ENCODE measurements at places on chromosomes 11 and 22. TPM values are rescaled to one million over a fixed set of nuclear protein-coding genes. Genes with fewer than 3 reads are reported as not detected.
A peak's percentile ranks its signal among the peaks of the same experiment; 100 is the strongest.

The HEPHL1 gene
- not detected for total RNA-seq

The OR51E2 gene
- total RNA-seq = not detected

The CHST1 gene
- total RNA-seq = not detected

The OR8A1 gene
- not detected for total RNA-seq

The SYT13 gene
- total RNA-seq = not detected

The MYRF gene
- total RNA-seq = 0.97 TPM

The SCUBE1 gene
- 0.07 TPM for total RNA-seq

The HSPB2 gene
- total RNA-seq = not detected

The TREH gene
- total RNA-seq = not detected

The MMP13 gene
- total RNA-seq = not detected

- DNase-seq = no peak
Observed at GRCh38 chr11:35321532-35322317, 97.6 kb downstream of the SLC1A2 start.

- DNase-seq = peak; percentile 22
Observed at GRCh38 chr11:123517559-123518364, 87.7 kb downstream of the GRAMD1B start.

- no peak for DNase-seq
Observed at GRCh38 chr11:9367551-9367950, 16.9 kb upstream of the IPO7 start.

DNA sequence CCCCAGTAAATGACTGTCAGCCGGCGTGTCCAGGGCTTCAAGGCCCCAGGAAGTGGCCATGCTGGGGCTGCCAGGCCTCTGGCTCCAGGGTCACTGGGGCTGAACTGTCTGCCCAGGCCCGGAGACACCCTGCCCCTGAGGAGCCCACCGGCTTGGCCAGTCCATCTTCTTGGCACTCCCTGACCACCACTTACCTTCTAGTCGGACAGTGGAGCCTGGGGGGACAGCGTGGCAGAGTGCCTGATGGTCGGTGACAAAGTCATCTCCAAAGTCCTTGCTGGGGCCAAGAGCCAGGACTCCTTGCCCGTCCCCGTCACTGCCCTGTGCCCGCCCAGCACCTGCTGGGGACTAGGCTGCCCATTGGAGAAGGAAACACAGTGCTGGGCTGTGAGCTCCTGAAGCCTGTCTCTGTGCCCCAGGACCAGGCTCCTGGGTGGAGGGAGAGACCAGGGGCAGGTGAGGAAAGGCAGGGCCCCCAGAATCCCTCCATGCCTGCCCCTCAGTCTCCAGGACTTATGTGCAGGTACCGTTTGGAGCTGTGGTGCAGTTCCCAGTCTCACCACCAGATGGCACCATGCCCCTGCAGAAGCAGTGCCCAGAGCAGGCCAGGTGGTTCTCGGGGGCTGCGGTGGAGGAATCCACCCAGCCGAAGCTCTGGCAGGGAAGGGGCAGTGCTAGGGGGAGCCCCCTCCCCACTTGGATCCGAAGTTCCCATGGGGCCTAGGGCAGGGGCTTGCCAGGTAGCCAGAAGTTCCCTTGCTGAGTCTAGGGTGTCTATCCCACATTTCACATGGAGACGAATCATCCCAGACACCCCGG lies 6.0 kb upstream of the CCDC188 start:
- DNase-seq = peak; percentile 95

GRCh38 chr11:16034074-16034473 lies 322.3 kb downstream of the SOX6 start:
- DNase-seq = no peak

DNA sequence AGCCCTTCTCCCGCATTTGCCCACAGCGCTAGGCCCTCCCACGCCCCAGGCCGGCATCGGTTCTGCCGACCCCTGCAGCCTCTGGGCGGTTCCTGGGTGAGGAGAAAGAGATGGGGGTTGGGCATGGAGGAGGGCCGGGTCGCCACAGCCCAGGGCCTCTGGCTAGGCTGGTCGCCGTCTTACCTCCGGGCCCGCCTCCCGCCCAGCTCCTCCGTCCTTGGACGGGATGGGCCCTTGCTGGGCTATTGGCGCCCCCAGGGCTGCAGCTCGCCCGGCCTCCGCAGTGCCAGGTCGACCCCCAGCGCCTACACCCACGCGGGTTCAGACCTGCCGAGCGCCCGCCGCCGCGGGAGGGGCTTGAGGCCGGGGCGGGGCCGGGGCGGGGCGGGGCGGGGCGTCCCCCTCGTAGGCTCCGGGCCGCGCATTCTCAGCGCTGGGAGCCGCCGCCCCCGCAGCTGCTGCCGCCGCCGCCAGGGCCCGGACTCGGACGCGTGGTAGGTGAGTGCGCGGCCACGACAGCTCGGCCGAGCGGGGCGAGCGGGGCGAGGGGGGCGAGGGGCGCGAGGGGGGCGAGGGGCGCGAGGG lies at the start of gene CD151:
TSS of gene CD151 (plus strand) at position 424 of the 585 bp plus-strand sequence. CDS start 3,118 bp downstream, outside the sequence.
- peak; percentile 66 for DNase-seq

DNA sequence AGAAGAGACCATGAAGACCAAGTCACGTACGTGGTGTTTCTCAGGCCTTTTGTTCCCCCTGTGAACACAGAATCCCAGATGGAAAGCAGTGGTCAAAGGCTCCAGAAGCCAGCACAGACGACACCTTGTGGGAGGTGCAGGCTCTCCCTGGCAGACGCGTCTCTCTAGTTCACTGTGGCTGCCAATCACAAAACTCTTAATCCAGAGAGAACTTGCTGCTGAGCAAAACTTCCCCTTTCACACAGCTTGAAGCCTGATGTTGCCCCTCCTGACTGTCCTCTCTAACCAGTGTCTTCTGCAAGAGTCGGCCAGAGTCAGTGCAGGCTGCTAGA lies 67.1 kb downstream of the PIWIL3 start:
- DNase-seq = no peak

DNA sequence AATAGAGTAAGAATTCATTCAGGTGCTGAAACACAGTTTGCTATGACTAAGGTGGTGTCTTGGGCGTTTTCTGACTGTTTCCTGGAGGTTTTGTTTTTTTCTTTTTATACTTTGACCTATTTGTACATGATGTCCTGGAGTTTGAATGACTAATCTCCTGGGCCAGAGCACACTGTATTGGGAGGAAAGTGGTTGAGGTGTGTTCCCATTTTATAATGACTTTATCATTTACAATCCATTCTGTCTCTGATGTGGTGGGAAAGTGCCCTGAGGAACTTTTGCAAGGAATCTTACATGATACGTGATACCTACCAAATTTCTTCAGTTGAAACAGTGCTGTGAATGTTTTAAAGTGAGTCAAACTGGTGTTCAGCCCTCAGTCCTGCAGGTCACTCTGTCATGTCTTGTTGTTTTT lies 80.8 kb downstream of the TNRC6B start:
- DNase-seq = no peak

- peak; percentile 57 for DNase-seq
Observed at GRCh38 chr11:44855493-44855849, 95.2 kb downstream of the TP53I11 start.

DNA sequence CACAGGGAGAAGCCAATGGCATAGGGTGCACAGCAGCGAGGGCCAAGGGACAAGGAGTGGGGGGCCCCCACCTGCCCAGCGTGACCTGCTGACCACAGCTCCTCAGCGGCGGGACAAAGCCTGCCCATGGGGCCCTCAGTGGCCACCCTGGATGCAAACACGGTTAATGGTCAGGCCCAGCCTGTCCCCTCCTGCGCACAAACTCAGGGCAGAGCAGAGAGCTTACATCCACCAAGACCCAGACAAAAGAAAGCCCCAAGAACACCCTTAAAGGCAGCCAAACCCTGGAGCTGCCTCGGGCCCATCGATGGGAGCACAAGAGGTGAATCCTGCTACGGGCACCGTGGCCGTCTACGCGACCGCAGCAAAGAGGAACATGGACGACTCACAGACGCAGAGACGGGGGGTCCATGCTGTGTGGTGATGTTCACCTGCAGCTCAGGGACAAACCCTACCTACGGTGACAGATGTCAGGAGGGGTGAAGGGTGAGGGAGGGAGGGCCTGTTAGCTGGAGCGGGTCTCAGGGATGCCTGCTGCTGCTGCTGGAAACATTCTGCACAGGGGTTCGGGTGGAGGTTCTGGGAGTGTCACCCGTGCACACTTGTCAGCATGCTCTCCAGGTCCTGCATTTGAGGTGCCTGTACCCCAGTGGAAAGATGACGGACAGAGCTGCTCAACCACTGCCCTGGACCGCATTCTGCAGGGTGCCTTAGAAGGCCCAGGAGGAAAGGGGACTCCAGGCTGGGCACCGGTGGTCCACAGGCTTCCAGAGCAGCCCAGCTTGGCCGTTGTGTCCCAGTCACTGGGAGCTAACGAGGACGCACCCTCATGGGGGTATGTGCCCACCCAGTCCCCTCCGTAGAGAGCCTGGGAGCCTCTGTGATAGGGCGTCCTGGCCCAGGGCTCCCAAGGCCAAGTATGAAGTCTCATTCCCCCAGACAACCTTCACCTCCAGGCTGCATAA lies 11.6 kb downstream of the ASCL2 start:
- DNase-seq = no peak

GRCh38 chr11:6404342-6405051 lies 14.2 kb downstream of the SMPD1 start:
- peak; percentile 57 for DNase-seq

DNA sequence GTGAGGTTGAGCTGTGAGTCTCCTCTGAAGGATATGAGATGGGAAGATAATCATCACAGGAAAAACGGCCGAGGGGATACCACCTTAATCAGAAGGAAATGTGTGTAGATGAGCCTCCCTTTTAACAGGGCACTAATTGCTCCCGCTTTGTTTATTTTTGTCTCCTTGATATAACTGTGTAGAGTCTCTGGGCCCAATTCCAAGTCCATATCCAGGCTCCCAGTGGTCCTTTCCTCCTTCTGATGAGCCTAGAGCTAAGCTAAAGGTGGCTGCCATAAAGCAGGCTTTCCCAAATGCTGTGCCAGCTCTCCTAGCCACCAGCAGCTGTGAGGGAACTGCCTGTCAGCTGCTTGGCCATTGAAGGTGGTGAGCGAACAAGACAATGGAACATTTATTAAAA lies 17.1 kb upstream of the CCDC90B start:
- DNase-seq = no peak

- DNase-seq = no peak
Observed at GRCh38 chr11:2328656-2329354, 27.0 kb downstream of the TSPAN32 start.

DNA sequence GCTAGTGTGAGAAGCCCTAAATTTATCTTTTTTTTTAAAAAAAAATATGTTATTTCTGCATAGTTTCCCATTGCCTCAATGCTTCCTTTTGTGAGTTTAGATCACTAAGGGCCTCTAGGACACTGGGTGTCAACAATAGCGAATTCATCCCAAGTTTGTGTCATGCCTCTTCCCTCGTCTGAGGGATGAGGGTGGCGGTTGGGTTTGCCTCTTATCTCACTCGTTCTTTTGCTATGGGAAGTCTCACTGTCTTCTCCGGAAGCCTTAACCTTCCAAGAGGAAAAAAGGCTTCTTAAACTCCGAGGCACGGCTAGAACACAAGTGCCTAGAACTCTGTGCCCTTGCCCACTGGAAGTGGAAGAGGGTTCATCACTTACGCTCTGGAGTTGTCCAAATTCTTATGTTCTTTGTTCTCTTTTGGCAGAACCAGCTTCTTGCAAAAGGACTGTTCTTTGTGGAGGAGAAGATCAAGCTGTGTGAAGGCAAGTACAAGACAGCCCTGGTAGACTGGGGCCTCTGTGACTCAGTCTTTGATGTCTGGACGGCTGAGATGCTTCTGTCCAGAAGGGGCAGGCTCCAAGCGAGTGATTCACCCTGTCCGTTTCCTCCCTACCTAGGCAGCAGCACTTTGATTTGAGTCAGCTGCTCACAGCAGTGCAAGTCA lies 78.5 kb downstream of the TRAF6 start:
- DNase-seq = peak; percentile 72

DNA sequence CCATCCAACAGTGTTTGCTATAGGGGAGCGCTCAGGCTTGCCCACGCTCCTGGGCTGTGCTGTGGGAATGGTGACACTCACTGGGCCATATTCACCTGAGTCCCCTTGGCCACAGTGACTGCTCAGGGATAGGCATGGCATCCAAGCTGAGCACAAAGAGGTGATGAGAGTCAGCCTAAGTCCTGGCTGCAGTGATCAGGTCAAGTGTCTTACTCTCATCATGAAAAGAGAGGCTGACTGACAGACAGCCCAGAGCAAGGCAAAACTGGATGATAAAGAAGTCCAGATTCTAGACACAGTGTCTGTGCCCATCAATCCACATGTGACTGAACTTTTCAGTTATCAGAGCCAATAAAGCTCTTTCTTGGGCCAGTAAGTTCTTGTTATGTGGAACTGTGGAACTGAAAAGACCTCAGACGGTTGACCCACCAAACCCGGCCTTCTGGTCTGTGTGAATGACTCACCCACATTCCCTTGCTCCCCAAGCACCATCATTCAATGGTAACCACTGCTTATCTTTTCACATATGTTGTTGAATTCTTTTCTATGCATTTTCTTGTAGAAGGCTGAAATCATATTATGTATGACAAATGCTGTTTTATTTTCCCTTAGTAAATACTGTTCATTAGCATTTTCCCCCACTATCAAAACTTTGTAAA lies 43.2 kb upstream of the YPEL1 start:
- no peak for DNase-seq

GRCh38 chr11:27650988-27651387 lies 49.3 kb downstream of the BDNF start:
- no peak for DNase-seq

DNA sequence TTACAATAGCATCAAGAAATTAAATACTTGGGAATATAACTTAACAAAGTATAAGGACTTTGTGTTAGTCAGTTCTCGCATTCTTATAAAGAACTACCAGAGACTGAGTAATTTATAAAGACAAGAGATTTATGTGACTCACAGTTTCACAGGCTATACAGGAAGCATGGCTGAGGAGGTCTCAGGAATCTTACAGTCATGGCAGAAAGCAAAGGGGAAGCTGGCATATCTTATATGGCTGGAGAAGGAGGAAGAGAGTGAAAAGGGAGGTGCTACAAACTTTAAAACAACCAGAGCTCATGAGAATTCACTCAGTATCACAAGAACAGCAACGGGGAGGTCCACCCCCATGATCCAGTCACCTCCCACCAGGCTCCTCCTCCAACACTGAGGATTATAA lies 32.0 kb upstream of the CCDC134 start:
- DNase-seq = no peak
